ENCODE measurements at places on chromosomes 2 and 18. TPM values are rescaled to one million over a fixed set of nuclear protein-coding genes. Genes with fewer than 3 reads are reported as not detected.

The HAAO gene
- 1.3 TPM for total RNA-seq

The PLEKHH2 gene
- 12.5 TPM for total RNA-seq

The ST8SIA5 gene
- 31.9 TPM for total RNA-seq

The MYL1 gene
- total RNA-seq, result not detected

The MAP3K20 gene
- 14.1 TPM for total RNA-seq

The MGAT5 gene
- total RNA-seq, result 77.6 TPM

The FBXO41 gene
- total RNA-seq, result 28.8 TPM

The KATNAL2 gene
- total RNA-seq, result 3.1 TPM

The PLEK gene
- total RNA-seq, result 0.94 TPM
